Stimulated activated CD4-positive, alpha-beta T cell treated with anti-CD3 and anti-CD28 coated beads, Interleukin-1b, Interleukin-23, amount 100 ng/mL, for 1 hour (primary cell): ENCODE measurements at places on chromosomes 11 and 22.

DNA sequence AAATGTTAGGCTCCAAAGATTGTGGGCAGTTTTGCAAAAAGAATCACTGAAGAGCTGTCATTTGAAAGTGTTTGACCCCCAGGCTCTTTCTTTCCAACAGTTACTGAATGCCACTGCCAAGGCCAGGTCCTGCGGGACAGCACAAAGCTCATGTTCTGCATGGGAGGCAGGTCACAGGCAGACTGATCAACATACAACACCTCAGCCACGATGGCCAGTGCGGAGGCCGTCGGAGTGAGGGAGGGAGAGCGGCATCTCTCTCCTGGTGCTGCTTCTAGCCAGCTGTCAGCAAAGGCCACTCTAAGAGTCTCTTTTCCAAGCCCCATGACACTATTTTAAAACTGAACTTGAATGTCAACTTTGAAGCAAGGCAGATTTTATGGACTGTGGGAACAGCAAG is 49.9 kb downstream of the ARFGAP3 start:
- DNase-seq: no peak

- no peak for DNase-seq
Measured at GRCh38 chr22:37559901-37560607, at the start of gene CDC42EP1. TSS of gene CDC42EP1 (plus strand) at chr22:37560480. CDS start at chr22:37566350, 5,870 bp downstream.

GRCh38 chr11:27524155-27524554 is 17.6 kb upstream of the LIN7C start:
- no peak for DNase-seq

GRCh38 chr11:9169595-9170295 is 78.3 kb upstream of the SCUBE2 start:
- DNase-seq: no peak

- DNase-seq: no peak
Measured at GRCh38 chr11:116384407-116384806, 388.4 kb downstream of the BUD13 start.

DNA sequence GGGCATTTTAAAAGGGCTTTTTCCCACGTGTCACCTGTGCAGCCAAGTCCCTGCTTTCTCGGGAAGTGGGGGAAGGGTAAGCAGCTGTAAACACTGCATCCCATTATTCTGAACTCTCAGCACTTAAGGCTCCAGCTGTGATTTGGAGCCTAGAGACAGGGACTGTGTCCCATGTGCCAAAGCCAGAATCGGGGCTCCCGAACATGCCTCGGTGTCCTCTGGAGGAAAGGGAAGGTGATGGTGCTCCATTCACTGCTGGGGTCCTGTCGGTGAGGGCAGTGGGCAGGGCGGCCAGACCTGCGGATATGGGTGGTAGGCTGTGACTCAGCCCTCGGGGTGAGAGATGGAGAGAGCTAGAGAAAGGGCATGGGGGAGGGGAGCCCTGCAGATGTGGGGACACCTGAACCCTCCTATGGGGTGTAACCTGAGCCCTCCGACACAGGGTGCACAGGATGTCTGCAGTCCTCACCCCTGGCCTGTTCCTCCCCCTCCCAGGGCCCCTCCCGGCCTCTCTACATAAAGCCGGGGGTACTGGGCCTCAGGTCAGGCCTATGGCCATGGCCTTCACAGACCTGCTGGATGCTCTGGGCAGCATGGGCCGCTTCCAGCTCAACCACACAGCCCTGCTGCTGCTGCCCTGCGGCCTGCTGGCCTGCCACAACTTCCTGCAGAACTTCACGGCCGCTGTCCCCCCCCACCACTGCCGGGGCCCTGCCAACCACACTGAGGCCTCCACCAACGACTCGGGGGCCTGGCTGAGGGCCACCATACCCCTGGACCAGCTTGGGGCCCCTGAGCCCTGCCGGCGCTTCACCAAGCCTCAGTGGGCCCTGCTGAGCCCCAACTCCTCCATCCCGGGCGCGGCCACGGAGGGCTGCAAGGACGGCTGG is 31.8 kb downstream of the CAPN1 start:
- no peak for DNase-seq

GRCh38 chr11:111629499-111629898 is 27.2 kb downstream of the SIK2 start:
- no peak for DNase-seq

GRCh38 chr11:833114-833791 is 501 bp downstream of the CD151 start:
- no peak for DNase-seq

GRCh38 chr11:115455613-115456012 is 48.6 kb downstream of the CADM1 start:
- no peak for DNase-seq

DNA sequence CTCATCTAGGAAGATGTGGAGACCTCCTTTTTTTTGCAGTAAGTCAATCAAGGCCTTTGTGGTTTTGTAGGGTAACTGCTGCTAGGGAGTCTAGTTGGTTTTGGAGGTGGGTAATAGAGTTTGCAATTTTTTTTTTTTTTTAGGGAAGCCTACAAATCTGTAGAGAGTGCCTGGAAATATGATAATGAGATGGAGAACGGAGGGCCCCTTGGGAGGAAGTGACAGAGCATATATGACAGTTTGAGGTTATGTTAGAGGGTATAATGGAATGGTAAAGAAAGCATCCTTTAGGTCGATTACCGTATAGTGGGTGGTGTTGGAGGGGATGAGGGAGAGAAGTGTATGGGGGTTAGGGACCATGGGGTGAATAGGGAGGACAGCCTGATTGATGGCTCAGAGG is 98.3 kb downstream of the ELP4 start:
- no peak for DNase-seq

GRCh38 chr11:96052921-96053651 is 129.2 kb upstream of the MTMR2 start:
- no peak for DNase-seq

DNA sequence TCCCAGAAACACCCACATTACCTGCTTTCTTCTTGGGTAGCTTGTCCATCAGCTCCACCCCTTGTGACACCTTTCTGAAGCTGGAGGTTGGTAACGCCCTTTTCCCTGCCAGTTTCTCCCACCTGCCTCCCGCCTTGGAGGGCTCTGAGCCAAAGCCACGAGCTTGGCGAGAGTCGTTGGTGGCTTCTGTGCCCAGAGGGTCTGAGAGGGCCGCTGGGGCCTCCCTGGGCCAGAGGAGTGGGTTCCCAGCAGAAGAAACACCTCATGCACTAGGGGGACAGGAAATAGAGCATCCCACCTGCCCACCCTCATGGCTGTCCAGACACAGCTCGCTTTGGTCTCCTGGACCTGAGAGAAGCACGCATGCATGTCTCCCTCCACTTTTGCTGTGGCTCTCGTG is 37.9 kb downstream of the B3GAT1 start:
- DNase-seq: no peak

GRCh38 chr11:35031867-35032266 is 107.1 kb upstream of the CD44 start:
- no peak for DNase-seq

DNA sequence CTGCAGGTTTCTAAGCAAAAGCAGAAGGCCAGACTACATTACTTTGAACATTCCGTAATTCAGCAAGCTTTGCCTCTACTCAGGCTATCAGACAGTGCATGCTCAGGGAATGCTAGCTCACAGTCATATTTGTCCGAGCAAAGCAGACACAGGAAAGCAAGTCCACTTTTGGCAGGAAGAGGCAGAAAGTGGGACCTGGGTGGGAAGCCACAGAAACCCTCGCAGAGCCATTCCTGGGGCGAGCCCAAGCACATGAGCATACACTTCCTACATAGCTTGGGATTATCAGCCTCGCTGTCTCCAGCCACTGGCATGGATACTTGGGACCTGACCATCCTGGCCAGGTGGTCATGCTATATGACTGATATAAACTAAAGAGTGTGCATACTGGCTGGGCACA is 113.3 kb downstream of the TRIM29 start:
- no peak for DNase-seq

- no peak for DNase-seq
Measured at GRCh38 chr22:26981541-26981940, 324.2 kb downstream of the MIAT start.

- DNase-seq: no peak
Measured at GRCh38 chr11:128254941-128255340, 332.4 kb downstream of the ETS1 start.

DNA sequence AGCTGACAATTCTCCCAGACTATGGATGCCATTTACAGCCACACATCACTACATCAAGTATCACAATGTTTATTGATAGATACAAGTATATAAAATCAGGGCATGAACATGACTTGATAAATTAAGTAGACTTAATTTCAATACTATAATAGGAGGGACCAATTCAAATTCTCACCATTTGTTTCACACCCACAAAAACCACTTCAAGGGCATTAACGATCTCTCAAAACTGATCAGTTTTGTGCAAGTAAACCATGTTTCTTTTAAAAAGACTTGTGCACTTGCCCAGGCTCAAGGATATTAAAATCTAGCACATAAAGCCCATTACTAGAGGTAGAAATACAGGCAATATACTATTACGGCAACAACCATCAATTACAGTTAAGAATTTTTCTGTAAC is 11.7 kb downstream of the EIF4G2 start:
- DNase-seq: no peak

DNA sequence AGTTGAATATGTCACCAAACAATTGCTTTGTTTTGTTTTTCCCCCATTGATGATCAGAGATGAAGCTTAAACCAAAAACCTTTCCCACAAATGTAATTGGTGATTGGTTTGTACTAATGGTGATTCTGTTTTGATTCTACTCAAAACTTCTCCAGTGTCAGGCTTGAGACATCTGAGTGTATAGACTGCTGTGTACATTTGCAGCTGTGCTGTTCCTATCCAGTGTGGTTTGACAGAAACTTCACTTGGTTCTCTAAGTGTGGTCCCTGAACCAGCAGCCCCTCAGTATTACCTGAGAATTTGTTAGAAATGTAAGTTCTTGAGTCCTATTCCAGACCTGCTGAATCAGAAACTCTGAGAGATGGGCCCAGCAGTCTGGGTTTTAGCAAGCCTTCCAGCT is 84.8 kb downstream of the PPP6R3 start:
- no peak for DNase-seq

GRCh38 chr11:107830915-107831540 is 27.6 kb downstream of the SLC35F2 start:
- DNase-seq: no peak

DNA sequence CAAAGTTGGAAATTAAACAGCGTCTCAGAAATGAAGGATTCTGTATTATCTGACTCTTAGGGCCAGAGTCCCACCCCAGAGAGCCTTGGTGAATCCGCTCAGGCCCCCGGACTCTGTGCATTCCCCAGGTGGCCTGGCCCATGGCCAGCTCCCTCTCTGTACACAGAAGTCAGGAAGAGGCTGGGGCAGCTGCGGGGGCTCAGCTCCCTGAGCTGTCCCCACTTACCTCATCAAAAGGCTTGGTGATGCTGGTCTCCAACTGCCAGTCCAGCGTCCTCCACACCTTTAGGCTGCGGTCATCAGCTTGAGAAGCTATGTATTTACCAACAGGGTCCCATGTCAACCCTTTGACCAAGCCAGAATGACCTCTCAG is 35.0 kb downstream of the HIRA start:
- DNase-seq: no peak

DNA sequence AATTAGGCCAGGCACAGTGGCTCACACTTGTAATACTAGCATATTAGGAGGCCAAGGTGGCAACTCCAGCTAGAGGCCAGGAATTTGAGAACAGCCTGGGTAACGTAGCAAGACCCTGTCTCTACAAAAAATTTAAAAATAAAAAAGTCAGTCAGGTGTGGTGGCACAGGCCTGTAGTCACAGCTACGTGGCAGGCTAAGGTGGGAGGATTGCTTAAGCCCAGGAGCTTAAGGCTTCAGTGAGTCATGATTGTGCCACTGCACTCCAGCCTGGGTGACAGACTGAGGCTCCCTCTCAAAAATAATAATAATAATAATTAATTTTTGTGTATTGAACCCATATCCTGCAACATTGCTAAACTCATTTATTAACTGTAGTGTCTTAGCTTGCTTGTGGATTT is 15.3 kb upstream of the TRIM29 start:
- DNase-seq: no peak

DNA sequence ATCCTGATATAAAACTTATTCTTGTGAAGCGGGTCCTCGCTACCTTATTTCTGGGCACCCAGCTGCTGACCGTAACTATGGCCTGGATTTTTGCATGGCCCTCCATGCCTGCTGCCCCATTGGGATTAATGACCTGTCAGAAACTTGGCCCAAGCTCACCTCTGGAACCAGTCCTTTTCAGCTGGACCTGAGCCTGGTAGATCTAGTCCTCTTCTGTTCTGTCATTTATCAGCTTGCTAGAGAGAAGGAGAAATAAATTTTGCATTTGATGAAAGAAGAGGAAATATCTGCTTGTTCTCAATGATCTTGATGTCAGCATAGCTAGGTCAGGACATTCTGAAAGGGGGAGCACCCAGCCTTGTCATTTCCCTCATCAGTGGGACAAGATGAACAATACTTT is 387.8 kb upstream of the LARGE1 start:
- DNase-seq: no peak

- no peak for DNase-seq
Measured at GRCh38 chr11:76141901-76142588, 64.3 kb downstream of the WNT11 start.

GRCh38 chr11:124793466-124794278 is 6.5 kb downstream of the MSANTD2 start:
- DNase-seq: no peak

- no peak for DNase-seq
Measured at GRCh38 chr11:66368484-66368883, 3.1 kb downstream of the SLC29A2 start.

GRCh38 chr22:29072979-29073617 is at the start of gene KREMEN1:
TSS of gene KREMEN1 (plus strand) at chr22:29073035. CDS start at chr22:29073131, 96 bp downstream.
- DNase-seq: no peak

GRCh38 chr11:65786008-65786785 is 666 bp upstream of the OVOL1 start:
- no peak for DNase-seq

DNA sequence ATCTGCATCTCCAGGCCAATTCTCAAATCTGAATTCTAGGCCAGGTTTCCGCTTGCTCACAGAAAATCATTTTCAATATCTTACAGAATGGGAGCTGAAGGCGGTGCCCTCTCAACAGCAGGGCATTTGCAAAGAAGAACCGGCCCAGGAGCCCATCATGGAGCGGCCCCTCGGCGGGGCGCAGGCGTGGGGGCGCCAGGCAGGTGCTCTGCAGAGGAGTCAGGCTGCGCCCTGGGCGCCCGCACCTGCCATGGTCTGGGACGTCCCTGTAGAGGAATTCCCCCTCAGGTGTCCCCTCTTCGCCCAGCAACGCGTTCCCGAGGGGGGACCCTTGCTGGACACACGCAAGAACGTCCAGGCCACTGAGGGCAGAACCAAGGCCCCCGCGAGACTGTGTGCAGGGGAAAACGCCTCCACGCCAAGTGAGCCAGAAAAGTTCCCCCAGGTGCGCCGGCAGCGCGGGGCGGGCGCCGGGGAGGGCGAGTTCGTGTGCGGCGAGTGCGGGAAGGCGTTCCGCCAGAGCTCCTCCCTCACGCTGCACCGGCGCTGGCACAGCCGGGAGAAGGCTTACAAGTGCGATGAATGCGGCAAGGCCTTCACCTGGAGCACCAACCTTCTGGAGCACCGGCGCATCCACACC is 11.5 kb downstream of the ZNF74 start:
- DNase-seq: no peak

DNA sequence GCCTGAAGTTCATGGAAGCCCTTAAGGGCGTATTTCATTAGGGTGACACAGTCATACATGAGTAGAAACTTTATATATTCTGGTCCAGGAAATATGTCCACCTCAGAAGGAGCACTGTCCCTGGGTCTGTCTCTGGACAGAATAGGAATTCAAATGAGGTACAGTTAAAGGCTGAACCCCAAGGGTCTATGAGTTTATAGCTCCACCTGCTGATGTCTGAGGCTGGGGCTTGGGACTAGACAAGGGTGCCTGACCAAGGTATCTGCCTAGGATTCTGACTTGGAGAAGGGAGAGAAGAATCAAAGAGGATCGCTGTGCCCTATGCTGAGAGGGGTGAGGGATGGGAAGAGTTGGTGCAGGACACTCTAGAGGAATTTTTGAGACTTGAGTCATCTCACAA is 14.9 kb downstream of the HEPHL1 start:
- DNase-seq: no peak
